ENCODE measurements at places on chromosomes 7 and 10. TPM values are rescaled to one million over a fixed set of nuclear protein-coding genes. Genes with fewer than 3 reads are reported as not detected.

Gene KEL
- 1.6 TPM for total RNA-seq

Gene PNLIPRP2
- total RNA-seq = 1.2 TPM

Gene ZKSCAN1
- 157 TPM for total RNA-seq

Gene AMZ1
- total RNA-seq = 5.6 TPM
